ENCODE measurements at places on chromosomes 3 and 15.

DNA sequence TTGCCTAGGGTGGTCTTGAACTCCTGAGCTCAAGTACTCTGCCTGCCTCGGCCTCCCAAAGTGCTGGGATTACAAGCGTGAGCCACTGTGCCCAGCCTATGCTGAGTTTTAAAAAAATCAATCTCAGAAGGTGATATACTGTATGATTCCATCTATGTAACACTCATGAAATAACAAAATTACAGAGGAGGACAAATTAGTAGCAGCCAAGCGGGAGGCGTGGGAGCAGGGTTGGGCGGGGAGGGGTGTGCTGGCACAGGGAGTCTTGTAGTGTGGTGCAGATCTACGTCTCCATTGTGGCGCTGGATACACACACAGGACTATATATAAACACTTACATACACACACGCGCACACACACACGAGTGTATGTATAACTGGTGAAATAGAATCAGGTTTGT is 80.6 kb upstream of the LINGO1 start:
- no peak for DNase-seq

DNA sequence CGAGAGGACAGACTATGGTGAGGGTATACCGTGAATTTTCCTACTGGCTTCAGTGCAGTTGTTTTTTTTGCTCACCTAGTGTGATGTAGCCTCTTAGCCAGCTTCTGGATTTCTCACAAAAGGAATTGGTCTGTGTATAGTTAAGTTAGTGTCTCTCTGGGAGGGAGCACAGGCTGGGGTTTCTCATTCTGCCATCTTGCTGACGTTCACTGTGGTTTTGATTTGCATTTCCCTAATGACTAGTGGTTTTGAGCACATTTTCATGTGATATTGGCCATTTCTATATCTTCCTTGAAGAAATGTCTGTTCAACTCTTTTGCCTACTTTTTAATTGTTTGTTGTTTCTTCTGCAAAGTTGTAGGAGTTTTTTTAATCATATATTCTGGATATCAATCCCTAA is 2.2 kb upstream of the CD86 start:
- no peak for DNase-seq

GRCh38 chr3:53257465-53257864 is 1.6 kb upstream of the TKT start:
- DNase-seq, result no peak

GRCh38 chr15:57288926-57289580 is 87.3 kb upstream of the CGNL1 start:
- DNase-seq, result no peak

- no peak for DNase-seq
Measured at GRCh38 chr15:38088971-38089370, 154.5 kb downstream of the TMCO5A start.

DNA sequence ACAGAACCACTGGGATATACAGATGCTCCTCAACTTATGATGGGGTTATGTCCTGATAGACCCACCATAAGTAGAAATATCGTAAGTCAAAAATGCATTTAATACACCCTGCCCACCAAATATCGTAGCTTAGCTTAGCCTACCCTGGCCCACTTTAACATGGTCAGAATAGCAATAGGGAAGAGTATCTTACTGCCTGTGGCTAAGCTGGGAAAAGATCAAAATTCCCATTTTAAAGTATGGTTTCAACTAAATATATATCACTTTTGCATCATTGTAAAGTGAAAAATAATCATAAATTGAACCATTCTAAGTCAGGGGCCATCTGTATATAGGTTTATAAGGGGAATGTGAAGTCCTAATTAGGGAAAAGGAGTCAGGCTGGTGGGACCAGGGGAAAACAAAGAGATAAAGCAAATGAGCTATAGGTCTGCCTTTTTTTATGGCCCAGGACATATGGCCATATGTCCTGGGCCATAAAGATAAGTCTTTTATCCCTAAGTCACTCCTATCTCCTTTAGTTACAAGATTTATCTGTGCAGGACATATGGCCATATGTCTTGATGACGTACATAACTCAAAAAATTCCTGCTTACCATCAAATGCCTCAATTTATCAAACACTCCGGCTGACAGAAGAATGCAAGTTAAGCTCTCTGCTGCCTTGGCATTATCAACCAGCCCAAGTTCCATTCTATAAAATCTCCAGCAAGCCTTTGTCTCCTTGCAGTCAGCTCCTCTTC is 11.2 kb downstream of the RTP3 start:
- no peak for DNase-seq

DNA sequence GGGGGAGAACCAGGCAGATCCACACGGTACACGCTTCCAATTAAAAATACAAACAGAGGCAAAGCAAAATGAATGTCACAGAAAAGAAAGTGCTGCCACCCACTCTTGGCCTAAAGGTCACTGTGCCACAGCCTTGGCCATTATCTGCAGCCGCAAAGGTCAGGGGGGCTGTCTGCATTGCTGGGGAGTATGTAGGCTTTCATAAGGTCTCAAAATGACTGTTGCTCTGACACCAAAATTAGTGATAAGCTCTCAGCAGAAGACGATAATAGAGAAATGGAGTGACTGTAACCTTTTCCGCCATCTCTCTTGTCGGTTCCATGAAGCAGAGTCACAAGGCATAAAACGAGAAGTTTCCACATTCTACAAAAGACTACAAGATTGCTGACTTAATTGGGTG is 374.2 kb upstream of the ICE2 start:
- no peak for DNase-seq

DNA sequence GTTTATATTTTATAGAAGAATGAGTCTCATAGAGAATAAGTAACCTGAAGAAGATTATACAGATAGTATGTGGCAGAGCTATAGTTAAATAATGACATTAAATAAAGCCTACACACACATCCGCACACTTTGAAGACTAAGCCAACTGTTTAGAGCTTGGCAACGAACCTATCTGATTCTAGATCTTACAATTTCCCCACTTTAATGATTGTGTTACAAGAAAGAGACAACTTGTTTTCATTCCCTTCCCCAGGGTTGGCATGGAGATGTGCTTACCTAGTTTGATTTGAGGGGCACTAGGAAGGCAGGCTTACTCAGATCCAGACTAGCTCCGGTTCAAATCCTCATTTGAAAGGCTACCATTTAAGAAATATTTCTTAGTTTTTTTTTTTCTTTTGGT is 61.9 kb upstream of the CBLB start:
- no peak for DNase-seq

GRCh38 chr3:78312851-78313250 is 1273.0 kb downstream of the ROBO2 start:
- DNase-seq, result no peak

DNA sequence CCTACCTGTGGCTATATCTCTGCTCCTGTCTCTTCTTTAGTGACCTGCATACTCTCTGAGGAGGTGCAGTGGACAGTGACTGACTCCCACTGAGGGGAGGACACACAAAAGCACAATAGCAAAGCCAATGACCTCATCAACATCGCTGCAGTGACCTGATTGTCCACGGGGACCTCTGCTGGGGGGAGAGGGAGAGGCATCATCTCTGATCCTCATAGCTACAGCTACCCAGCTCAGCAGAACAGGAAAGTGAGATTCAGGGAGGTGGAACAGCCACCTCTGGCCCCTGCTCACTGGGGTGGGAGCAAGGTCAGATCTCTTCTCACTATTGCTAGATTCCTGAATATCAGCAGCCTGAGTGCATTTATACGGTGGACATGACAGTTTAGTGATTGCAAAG is 179.2 kb downstream of the ATP10A start:
- DNase-seq, result no peak

GRCh38 chr3:22159004-22159695 is 408.1 kb upstream of the ZNF385D start:
- DNase-seq, result no peak

DNA sequence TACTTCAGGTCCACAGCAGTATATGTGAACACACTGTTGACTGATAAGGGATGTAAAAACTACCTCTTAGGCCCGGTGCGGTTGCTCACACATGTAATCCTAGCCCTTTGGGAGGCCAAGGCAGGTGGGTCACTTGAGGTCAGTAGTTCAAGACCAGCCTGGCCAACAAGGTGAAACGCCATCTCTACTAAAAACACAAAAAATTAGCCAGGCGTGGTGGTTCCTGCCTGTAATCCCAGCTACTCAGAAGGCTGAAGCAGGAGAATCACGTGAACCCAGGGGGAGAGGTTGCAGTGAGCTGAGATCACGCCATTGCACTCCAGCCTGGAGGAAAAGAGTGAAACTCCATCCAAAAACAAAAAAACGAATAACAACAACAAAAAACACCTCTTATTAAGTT is 194.6 kb upstream of the KCNMB2 start:
- DNase-seq, result no peak

DNA sequence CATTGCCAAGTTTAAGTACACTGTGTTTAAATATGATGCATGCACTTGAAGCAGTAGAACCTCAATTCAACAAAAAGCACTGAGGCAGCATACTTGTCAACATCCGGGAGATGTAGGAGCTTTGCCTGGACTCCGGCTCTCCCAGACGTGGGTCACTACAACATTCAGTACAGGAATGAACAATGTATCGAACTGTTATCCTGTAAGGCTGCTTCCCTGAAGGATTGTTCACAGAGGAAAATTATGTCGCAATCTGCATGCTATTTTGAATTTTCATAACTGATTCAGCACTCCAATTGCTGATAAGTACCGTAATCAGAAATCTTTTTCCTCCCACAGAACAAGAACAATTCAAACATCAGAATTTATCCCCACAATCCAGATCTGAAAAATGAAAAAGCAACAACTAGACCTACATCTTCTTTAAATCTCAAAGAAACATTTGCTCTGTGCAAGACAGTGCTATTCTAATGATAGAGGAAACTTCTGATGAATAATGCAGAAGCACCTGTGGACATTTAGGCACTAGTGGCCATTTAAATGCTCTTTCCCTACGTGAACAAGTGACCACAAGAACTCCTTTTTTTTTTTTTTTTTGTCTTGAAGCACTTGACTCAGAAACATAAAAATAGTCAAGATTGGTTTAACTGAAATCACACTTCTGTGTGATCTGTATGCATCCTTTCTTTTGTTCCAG is 113.4 kb downstream of the PLCH1 start:
- no peak for DNase-seq

DNA sequence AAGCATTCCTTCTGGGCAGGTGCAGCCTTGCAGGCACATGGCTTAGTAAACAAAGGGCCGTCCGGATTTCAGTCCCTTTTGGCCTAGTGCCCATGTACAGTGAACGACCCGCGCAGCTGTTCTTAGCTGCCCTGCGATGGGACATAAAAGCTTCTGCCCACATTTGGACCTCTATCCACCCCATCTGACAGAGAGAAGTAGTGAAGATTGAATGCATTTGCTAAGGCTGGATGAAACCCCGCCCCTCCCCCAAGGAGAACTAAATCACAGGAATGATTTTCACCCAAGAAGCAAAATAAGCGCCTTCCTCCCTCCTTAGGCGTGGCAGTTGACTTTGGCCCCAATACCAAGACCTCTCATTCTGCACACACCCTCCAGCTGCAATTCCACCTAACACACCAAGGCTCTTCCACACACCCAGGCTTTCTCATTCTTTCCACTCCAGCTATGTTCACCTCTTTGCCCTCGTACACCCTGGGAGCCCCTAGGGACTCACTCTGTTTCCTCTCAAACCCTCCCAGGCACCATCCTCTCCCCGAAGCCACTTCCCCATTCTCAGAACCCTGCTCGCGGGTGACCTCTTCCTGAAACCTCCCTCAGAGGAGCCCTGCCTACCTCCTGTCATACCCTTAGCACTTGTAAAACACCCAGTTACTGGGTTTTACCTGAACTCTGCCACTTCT is 14.1 kb upstream of the HRH1 start:
- no peak for DNase-seq

GRCh38 chr15:62945760-62946159 is 96.8 kb upstream of the TPM1 start:
- DNase-seq, result no peak

- no peak for DNase-seq
Measured at GRCh38 chr3:56837196-56837955, 35.6 kb upstream of the ARHGEF3 start.

DNA sequence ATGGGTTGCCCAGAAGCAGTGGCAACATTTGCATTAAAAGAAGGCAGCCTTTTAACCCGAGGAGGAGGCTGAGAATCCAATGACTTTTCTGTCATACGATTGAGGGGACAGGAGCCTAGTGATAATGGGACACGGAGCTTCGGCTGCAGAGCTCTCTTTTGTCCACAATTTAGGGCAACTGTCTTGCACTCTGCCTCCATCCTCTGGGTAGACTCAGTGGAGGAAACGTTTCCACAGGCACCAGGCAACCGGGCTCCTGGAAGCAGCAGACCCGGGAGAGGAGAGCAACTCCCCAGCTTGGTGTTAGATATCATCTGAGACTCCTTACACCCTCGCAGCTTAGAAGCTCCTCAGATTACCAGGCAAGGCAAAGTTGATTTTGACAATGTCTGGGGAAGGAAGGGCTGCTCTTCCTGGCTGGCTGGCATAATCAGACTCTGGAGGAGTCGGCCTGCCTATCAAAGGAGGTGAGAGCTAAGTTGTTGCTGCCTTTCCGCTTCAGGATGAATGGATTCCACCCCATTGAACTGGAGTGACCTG is 43.5 kb upstream of the RNU6-1 start:
- no peak for DNase-seq

DNA sequence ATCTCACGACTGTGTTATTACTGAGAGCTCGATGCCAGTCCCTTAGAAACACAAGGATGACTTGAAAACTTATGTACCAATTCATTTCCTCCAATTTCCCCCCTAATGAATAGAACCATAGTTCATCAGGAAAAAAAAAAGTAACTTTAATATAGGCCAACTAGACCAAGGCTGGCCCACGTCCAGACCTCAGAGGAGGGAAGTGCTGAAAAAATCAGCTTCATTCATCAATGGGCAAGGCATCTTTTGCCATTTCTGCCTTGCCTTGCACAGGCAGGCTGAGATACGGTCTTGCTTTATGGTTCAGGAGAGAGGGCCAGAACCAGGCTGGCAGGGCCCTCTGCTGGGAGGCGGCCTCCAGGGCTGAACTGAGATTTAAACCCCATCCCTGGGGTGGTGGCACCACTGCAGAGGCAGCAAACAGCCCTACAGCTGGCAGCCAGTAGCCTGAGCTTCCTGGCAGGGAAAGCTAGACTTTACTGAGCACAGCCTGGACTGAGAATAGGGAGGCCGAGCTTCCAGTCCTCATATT is 104.1 kb upstream of the TNFAIP8L3 start:
- no peak for DNase-seq

DNA sequence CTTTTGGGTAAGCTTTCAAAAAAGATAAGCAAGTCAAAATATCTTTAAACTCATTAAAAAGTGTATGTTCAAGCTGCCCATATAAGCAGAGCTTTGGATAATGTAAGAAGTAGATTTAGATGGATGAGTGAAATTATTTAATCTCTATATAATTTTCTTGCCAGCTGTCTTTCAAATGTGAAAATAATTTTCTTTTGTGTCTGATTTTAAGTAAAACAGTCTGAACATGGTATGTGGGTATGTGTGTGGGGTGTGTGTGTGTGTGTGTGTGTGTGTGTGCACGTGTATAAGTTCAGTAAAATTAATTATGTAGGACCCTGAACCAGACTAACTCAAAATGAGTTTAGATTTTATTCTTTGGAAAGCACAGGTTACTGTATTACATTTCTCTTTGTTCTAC is 155.2 kb upstream of the CGNL1 start:
- DNase-seq, result no peak

- DNase-seq, result no peak
Measured at GRCh38 chr3:38649500-38650247, at the start of gene SCN5A. TSS of gene SCN5A (minus strand) at chr3:38649687. CDS start at chr3:38633307, 16,380 bp downstream.

- no peak for DNase-seq
Measured at GRCh38 chr3:157282261-157283191, 122.6 kb upstream of the CCNL1 start.

GRCh38 chr3:100175637-100176280 is 61.5 kb upstream of the FILIP1L start:
- DNase-seq, result no peak

GRCh38 chr3:4720316-4721075 is 227.3 kb downstream of the ITPR1 start:
- no peak for DNase-seq
